ENCODE measurements at places on chromosomes 11 and 22. TPM values are rescaled to one million over a fixed set of nuclear protein-coding genes. Genes with fewer than 3 reads are reported as not detected.
A peak's percentile ranks its signal among the peaks of the same experiment; 100 is the strongest.

GRCh38 chr11:36046932-36047331, 103.1 kb downstream of the LDLRAD3 start:
- H3K4me3 ChIP-seq: no peak overlapping the region
- H3K36me3 ChIP-seq: peaks cover 9% of the 10 kb centered on the region
- no peak overlapping the region for H3K27ac ChIP-seq
- peaks cover 36% of the 10 kb centered on the region for H3K4me1 ChIP-seq
- no peak for DNase-seq
- no peaks in the 10 kb centered on the region for H3K27me3 ChIP-seq

DNA sequence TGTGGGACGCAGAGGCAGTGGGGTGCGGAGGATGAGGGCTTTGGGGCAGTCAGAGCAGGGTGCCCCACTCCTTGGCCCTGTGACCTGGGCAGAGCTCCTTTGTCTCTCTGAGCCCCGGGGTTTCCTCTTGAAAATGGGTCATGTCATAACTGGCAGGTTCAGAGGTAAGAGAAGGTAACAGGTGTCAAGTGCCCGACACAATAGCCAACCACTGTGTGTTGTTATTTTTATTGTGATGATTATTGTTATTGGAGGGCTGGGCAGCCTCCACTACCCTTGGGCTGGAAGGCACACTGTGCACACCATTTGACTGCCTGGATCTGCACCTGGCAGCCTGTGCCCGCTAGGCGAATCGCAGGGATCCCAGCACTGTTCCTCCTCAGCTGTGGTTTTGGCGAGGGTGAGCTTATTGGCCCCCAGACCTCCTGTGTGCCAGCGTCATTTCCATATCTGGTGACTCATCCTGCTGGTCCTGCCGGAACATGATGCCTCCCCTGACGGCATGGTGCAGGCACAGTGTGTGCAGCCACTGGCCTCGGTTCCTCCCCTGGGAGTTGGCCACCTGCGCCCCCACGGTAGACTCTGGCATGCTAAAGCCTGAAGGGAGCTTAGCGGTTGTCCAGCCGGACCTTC, 15.4 kb upstream of the SOX10 start:
- H3K36me3 ChIP-seq: no peaks in the 10 kb centered on the region
- H3K27ac ChIP-seq: 0 out of 2 replicates have a peak overlapping the region, but pooled peaks have one; percentile 7
- H3K4me3 ChIP-seq: no peak overlapping the region
- H3K27me3 ChIP-seq: peaks cover 2% of the 10 kb centered on the region
- peaks cover 27% of the 10 kb centered on the region for H3K4me1 ChIP-seq
- no peak for DNase-seq

- H3K4me3 ChIP-seq: no peak overlapping the region
- no peaks in the 10 kb centered on the region for H3K27me3 ChIP-seq
- H3K4me1 ChIP-seq: no peaks in the 10 kb centered on the region
- no peak overlapping the region for H3K27ac ChIP-seq
These were observed 90.6 kb downstream of the PACS1 start for GRCh38 chr11:66160709-66161108.

GRCh38 chr11:40170078-40170477, 1289.4 kb downstream of the LRRC4C start:
- H3K27ac ChIP-seq: no peak overlapping the region
- H3K4me1 ChIP-seq: no peaks in the 10 kb centered on the region
- peaks cover 14% of the 10 kb centered on the region for H3K27me3 ChIP-seq
- no peak overlapping the region for H3K4me3 ChIP-seq
- H3K36me3 ChIP-seq: peaks cover 6% of the 10 kb centered on the region

- H3K27me3 ChIP-seq: peaks cover 12% of the 10 kb centered on the region
- H3K4me3 ChIP-seq: no peak overlapping the region
- no peak overlapping the region for H3K27ac ChIP-seq
- H3K36me3 ChIP-seq: no peaks in the 10 kb centered on the region
- H3K4me1 ChIP-seq: peaks cover 2% of the 10 kb centered on the region
These were observed 36.5 kb upstream of the SLC35C1 start for GRCh38 chr11:45768486-45768885.

ARHGAP42 gene
- total RNA-seq: 32.5 TPM

C22orf31 gene
- total RNA-seq: not detected

ARVCF gene
- 65.4 TPM for total RNA-seq

- no peak for DNase-seq
- no peak overlapping the region for H3K4me3 ChIP-seq
- H3K27ac ChIP-seq: no peak overlapping the region
These were observed 7.6 kb upstream of the MCM5 start for GRCh38 chr22:35392357-35392756.

GPR83 gene
- 0.48 TPM for total RNA-seq

RBMXL2 gene
- not detected for total RNA-seq

APOA4 gene
- total RNA-seq: not detected

CSF2RB gene
- 0.07 TPM for total RNA-seq

DNA sequence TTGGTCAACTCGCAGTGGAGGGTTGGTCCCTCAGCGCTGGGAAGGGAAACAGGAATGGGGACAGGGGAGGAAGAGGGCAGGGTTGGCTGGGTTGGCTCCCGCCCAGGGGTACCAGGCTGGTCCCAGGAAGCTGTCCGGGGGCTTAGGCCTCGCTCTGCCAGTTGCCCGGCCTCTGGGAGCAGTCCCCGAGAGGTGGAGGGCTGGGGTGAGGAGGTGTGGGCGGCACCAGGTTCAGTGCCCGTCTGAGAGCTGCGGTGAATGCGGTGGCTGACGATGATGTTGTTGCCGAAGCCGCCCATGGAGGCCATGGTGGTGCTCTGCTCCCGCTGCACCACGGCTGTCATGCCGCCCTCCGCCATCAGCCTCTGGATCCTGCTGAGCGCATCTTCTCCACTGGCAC, 6.0 kb upstream of the CHRM4 start:
- H3K4me3 ChIP-seq: no peak overlapping the region
- peak overlapping the region; percentile 50 for H3K27ac ChIP-seq
- peaks cover under 1% of the 10 kb centered on the region for H3K36me3 ChIP-seq
- H3K27me3 ChIP-seq: peaks cover 13% of the 10 kb centered on the region
- H3K4me1 ChIP-seq: peaks cover 8% of the 10 kb centered on the region

GRCh38 chr11:10503777-10504480, 37.1 kb downstream of the RNF141 start:
- peaks cover 6% of the 10 kb centered on the region for H3K36me3 ChIP-seq
- DNase-seq: no peak
- H3K27me3 ChIP-seq: peaks cover 21% of the 10 kb centered on the region
- H3K4me3 ChIP-seq: no peak overlapping the region
- no peak overlapping the region for H3K27ac ChIP-seq

MMP3 gene
- not detected for total RNA-seq

DNA sequence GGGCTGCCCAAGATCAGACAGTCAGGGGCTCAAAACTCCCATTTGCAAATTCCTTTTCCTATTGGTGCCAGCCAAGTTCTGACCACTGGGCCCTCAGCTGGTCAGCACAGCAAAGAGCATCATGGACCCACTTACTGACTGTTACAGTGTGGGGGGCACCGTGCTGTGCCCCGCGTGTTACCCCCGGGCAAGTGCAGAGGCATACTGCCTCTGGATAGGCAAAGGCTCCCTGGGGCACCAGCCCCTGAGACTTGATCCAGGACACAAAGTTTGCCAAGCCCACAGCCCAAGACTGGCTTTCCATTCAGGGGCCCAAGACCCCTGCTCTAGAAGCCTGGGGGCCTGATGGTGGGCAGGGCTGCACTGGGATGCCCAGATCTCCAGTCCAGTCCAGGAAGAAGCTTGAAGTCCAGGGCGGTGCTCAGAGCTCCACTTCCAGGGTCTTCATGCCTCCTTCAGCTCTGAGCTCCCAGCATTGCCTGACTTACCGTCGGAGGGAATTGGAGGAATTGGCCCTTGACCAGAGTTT, 6.6 kb downstream of the LRRC32 start:
- no peak overlapping the region for H3K27ac ChIP-seq
- H3K4me3 ChIP-seq: no peak overlapping the region
- no peaks in the 10 kb centered on the region for H3K36me3 ChIP-seq
- no peak for DNase-seq
- H3K4me1 ChIP-seq: peaks cover 18% of the 10 kb centered on the region
- peaks cover under 1% of the 10 kb centered on the region for H3K27me3 ChIP-seq
